ENCODE measurements at places on chromosomes 2 and 18.

DNA sequence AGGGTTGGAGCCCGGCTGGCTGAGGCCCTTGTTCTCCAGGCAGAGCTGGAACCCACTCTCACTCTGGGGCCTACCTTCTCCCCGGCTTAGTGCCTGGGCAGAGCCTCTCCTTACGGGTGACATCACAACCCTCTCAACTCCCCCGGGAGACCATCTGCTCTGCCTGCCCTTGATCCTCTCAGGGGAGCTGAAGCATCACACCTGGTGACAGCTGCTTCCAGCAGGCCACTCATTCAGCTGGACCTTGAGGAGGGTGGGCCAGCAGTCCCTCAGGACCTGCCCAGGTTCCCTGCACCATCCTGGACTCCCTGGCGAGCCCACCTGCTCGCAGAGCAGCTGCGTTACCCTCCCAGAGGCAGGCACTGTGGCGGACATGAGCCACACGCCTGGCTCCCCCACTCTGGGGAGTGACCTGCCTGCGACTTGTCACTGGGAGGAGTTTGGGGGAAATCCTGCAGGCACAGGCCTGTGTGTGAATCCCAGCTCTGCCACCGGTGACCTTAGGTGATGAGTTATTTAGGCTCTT lies 13.1 kb downstream of the HS6ST1 start:
- DNase-seq, result no peak

DNA sequence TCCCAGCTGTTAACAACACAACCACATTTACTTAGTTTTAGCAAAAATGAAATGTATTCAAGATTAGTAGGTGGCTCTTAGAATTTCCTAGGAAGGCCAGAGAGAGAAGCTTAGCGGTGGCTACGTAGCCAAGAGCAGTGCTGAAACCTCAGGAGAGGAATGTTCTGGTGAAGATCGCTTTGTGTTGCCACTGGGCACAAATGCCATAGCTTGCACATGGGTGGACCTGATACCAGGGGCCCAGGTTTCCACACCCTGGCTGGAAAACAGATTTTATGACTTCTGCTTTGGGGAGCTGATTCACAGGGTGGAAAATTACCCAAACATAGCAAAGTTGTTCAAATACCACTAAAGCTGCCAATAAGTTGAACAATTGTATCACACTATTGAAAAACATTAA lies 43.4 kb downstream of the THUMPD2 start:
- DNase-seq, result no peak

- DNase-seq, result no peak
Measured at GRCh38 chr2:38033646-38034045, 42.3 kb downstream of the CYP1B1 start.

- no peak for DNase-seq
Measured at GRCh38 chr2:112540906-112541305, 1.4 kb upstream of the POLR1B start.

DNA sequence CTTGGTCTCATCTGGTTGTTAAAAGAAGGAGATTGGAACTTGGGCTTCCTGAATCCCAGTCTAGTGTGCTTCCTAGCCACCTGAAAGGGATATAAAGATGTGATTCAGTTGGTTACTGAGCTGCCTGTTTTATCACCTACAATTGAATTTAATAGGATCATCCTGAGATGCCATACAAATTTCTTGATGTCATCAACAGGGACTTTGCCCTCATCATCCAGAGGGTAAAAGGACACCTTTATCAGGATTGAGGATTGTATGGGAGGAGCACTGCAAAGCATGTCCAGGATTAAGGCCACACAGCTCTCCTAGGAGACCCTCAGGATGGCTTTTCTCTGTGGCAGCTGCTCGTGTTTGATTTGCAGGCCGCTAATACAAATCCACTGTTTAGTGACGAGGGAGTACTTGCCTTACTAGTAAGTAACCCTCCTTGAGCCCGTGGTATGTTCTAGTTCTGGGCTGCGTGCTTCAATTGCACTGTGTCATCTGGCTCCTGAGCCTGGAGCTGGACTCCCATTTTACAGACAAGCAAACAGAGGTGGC lies 28.6 kb downstream of the SH3RF3 start:
- no peak for DNase-seq

DNA sequence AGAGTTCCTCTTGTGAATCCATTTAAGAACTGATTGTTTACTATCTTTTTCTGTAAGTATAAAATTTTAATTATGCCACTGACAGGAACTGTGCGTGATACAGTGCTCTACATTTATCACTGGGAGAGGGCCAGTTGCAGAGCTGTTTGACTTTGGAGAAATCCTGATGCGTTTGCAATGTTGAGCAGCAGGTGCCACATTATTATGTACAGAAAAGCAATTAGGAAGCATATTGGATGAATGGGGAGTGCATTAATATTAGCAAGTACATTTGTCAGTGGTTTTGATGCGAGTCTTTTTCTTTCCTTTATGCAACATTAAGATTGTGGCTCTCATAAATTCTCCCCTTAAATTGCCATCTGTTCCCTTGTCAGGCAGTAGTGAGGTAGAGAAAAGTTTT lies 302.3 kb upstream of the FANCL start:
- no peak for DNase-seq

- no peak for DNase-seq
Measured at GRCh38 chr18:37872562-37872961, 307.0 kb upstream of the CELF4 start.

- no peak for DNase-seq
Measured at GRCh38 chr2:36565712-36566111, 32.3 kb downstream of the FEZ2 start.

DNA sequence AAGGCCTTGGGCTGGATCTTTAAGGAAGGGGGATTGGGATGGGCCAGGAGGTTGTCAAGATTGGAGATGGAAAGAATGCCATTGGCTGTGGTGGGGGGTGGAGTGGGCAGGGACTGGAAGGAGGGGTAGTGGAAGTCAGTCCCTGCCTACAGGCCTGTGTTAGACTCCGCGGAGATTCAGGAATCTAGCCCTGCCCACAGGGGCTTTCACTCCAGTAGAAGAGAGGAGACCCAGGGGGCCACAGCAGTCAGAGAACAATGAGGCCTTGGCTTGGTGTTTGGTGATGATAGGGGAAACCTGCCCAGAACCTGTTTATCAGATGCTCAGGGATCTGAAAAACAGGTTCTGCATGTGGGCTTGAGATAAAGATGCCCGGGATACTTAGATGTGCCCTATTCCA lies 6.1 kb downstream of the STEAP3 start:
- no peak for DNase-seq

DNA sequence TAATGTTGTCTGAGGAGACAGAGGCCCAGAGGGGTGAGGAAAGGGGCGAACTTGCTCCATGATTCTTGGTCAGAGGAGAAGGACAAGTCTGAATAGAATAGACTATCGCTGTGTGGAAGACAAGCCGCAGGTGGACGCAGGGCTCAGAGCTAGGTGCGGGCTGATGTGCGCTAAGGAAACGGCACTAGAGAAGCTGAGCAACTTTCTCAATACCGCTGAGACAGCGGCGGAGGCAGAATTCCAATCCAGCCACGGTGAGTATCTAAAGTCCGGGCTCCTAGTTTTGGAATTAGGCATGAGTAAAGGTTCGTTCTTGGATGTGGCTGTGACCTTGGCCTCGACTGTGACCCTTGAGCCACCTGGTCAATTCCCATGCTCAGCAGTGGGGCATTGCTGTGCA lies 47.8 kb downstream of the CAPN13 start:
- no peak for DNase-seq

DNA sequence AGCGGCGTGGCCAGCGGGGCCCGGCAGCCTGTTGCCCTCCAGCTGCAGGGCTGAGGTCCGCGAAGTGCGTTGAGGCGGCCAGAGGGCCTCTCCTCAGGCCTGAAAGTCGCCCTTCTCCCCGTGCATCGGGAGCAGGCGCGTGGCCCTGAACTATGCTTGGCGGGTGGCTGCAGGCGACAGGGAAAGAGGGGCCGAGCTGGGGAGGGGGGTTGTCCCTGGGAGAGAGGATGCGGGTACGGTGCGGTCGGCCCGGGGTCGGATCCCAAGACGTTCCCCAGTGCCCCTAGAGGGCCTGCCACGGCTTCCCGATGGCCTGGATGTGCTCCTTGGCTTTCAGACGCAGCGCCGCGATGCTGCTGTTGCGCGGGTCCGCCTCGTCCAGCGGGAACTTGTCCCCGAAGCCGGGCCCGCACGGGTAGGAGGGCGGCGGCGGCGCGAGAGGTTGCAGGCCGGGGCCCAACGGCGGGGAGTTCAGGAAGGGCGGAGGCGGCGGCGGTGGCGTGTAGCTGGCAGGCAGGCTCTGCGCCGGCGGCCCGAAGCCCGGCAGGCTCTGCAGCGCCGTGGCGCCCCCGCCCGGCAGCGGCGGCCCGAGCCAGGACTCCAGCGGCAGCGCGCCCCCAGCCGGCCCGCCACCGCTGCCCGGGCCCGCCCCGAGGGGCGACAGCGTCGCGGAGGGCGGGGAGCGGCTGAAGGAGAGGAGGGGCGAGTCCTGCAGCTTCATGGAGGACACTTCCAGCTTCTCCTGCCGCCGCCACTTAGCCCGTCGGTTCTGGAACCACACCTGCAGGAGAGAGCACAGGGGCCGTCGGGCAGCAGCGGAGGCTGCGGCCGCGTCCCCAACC lies 4.3 kb downstream of the RAX start:
- DNase-seq, result no peak

GRCh38 chr18:11284811-11285210 lies 135.4 kb upstream of the PIEZO2 start:
- no peak for DNase-seq

- no peak for DNase-seq
Measured at GRCh38 chr2:27408601-27409320, 630 bp downstream of the PPM1G start.

DNA sequence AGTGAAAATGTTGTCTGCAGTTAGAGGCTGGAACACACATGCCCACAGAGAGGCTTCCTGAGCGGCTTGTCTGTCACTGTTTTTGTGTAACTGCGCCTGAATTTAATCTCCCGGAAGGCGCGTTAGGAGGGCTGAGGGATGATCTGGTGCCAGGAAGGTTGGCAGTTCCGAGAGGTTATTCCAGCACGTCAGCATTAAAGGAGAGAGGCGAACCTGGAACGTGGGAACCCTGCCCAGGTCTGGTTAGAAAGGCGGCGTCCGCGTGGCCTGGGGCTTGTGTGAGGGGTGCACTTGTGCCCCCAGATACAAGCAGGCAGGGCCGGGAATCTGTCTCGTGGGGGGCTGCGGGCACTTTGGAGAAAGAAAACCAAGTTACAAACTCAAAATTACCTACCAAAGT lies 75.3 kb downstream of the NFATC1 start:
- DNase-seq, result no peak

- no peak for DNase-seq
Measured at GRCh38 chr2:97979904-97980303, 15.8 kb downstream of the TMEM131 start.

GRCh38 chr2:42931146-42931817 lies 138.9 kb upstream of the HAAO start:
- no peak for DNase-seq

GRCh38 chr2:989781-990467 lies 39.3 kb downstream of the SNTG2 start:
- no peak for DNase-seq

- DNase-seq, result no peak
Measured at GRCh38 chr18:63477968-63478367, 1.2 kb downstream of the SERPINB5 start.

DNA sequence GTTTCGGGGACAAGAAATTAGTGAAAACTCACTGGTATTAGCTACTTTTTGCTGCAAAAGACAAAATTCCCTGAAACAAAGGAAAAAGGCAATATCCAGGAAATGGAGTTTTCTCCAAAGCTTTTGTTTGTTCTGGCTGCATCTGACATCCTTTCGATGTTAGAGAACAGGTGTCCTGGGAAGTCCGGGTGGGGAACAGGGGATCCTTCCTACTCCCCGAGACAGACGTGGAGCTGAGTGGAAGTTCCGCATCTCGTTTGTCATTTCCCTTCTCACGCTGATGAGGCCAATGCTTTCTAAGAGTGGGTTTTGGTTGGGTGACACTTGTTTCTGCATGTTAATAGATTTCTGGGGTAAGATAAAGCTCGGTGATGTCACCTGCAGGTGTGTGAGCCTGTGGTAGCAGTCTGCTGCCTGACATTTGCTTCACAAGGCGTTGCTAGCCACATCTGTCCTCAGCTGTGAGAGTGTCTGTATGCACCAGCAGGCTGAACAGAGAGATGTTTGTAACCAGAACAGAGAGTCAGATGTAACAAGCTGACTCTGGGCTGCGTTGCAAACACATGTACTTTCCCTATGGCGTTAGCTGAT lies 125.9 kb downstream of the ACOXL start:
- DNase-seq, result no peak

- no peak for DNase-seq
Measured at GRCh38 chr2:9228088-9228751, 21.6 kb downstream of the ASAP2 start.

GRCh38 chr2:170598067-170598395 lies 117.1 kb upstream of the SP5 start:
- no peak for DNase-seq

GRCh38 chr18:61749031-61749430 lies 143.8 kb downstream of the RNF152 start:
- no peak for DNase-seq

GRCh38 chr2:33670392-33670937 lies 71.4 kb upstream of the FAM98A start:
- no peak for DNase-seq

DNA sequence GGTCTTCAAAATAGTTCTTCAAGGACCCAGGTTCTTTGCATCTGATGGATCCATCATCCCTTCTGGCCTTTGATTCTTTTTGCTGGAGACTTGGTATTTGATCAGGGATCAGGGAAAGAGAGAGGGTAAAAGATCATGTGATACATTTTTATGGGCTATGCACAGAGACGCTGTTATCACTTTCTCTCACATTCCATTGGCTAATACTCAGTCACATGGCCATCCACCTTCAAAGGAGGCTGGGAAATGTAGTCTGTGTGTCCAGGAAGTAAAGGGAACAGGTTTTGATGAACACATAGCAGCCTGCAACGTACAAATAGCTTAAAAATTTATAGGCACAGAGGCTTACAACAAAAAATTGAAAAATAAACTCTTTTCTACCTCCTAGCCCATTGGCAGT lies 629.6 kb upstream of the FANCL start:
- DNase-seq, result no peak

DNA sequence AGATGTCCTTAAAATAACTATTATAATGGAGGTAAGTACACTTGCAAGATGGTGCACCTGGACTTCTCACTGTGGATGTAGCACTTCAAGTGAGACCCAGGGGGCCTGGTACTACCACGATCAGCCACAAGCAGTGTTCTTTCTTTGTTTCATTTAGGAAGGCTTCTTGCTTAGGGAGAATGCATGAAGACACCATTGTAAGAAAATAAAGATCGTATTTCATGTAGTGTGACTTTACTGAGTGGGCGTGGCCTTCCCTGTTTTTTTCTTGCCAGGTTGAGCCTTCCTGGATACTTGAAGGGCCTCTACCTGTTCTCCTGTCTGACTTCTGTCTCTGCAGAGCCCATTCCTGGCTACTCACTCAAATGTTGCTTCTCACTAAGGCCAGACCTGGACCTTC lies 615.6 kb upstream of the SOX11 start:
- no peak for DNase-seq

- no peak for DNase-seq
Measured at GRCh38 chr2:241092677-241093076, 9.4 kb downstream of the MTERF4 start.

- DNase-seq, result peak; percentile 20
Measured at GRCh38 chr18:26458526-26459232, 89.7 kb downstream of the KCTD1 start.
